ENCODE measurements at places on chromosomes 12 and 14.

DNA sequence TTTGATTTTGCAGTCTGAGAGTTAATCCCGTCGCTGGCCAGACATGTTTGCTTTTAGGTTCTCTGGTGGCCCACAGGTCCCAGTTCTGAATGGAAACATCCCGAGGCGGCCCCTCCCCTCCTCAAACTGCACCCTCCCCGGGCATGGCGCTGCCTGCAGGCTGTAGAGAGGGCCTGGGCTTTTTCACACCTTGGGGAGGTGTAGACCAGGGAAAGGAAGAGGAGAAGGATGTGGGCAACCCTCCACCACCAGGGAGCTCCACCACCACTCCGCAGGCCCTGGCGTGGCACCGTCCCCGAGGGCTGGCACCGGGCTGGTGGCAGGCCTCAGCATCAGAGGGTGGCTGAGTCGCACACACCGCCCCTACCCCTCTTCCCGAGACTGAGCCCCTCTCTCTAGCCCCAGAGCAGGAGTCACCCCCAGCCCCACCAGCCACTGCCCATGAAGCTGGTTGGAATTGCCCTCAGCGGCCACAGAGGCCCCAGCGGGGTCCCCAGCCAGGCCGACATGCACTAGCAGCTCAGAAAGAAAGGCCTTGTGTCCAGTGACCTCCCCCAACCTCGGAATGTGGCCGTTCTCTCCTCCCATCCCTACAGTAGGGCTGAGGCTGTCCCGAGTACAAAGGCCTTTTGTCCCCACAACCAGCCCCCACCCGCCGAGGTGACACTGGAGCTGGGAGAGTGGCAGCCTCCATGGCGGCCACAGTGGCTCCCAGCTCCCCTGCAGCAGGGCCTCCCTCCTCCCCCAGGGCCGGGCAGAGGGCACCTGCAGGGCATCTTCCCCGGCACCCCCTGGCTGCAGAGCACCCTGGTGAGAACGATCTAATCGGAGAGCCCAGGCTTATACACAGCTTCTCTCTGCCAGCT, 23.5 kb upstream of the INF2 start:
- peak; percentile 99 for DNase-seq

GRCh38 chr12:11152725-11153124, 18.3 kb upstream of the SMIM10L1 start:
- no peak for DNase-seq

GRCh38 chr12:12891080-12891880, at the start of gene GPRC5A:
Gene GPRC5A (plus strand): TSS chr12:12891562. CDS start chr12:12908250, 16,688 bp downstream.
- DNase-seq: peak; percentile 33

DNA sequence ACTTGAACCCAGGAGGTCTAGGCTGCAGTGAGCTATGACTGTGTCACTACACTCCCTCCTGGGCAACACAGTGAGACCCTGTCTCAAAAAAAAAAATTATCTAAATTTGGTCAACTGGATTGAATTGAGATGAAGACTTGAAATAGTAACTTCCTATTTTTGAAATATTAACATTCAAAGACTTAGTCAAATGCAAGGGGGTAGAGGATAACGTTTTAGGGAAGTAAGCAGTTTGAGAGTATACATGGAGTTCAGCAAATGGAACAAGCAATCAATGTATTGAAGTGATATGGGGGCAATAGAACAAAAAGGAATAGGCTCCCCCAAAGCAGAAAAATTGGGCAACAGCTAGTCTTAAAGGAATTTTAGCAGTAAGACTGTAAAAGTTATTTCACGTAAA, 4.6 kb upstream of the MFAP5 start:
- DNase-seq: no peak

DNA sequence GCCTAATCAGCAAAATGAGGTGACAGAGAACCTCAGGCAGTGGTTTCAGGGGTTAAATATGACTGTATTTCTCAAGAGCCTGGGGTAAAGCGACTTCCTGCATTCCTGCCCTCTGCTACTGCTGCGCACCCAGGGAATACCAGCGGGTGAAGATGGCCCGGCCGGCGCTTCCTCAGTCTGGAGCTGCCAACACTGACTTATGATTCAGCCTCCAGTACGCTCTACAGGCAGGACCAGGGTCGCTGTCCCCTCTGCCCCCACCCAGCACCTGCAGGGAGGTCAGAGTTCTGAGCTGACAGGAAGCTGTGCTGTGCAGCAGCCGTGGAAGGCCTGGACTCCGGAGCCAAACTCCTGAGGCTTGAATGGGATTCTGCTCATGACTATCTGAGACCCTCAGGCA, 127.9 kb downstream of the PIWIL1 start:
- DNase-seq: no peak

GRCh38 chr14:100303925-100304324, 2.3 kb downstream of the SLC25A29 start:
- DNase-seq: no peak

DNA sequence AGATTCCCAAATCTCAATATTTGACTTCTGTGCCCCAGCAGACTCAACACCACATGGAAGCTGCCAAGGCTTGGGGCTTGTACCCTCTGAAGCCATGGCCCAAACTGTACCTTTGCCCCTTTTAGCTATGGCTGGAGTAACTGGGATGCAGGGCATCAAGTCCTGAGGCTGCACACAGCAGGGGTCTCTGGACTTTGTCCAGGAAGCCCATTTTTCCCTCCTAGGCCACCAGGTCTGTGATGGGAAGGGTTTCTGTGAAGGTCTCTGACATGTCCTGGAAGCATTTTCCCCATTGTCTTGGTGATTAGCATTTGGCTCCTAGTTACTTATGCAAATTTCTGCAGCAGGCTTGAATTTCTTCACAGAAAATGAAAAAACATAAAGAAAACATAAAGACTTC, 762.3 kb downstream of the GALC start:
- no peak for DNase-seq

- no peak for DNase-seq
These were observed 38.5 kb upstream of the SLC6A15 start for GRCh38 chr12:84950971-84951546.

GRCh38 chr12:113997365-113997764, 31.2 kb upstream of the RBM19 start:
- DNase-seq: no peak

DNA sequence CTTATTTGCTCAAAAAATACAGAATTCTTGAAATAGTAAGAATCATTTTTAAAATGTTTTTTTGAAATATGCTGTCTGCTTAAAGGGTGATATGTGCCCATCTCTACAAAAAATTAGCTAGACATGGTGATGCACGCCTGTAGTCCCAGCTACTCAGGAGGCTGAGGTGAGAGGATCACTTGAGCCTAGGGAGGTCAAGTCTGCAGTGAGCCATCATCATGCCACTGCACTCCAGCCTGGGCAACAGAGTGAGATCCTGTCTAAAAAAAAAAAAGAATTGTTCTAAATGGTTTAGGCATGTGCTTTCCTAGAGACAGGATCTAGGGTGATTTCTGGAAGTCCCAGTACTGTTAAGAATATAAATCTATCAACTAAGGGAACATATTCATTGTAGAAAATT, 75.6 kb upstream of the HECTD1 start:
- DNase-seq: no peak

- no peak for DNase-seq
These were observed 34.8 kb upstream of the CLEC14A start for GRCh38 chr14:38290601-38291188.

GRCh38 chr12:110282956-110283817, 2.1 kb downstream of the ATP2A2 start:
- DNase-seq: no peak

DNA sequence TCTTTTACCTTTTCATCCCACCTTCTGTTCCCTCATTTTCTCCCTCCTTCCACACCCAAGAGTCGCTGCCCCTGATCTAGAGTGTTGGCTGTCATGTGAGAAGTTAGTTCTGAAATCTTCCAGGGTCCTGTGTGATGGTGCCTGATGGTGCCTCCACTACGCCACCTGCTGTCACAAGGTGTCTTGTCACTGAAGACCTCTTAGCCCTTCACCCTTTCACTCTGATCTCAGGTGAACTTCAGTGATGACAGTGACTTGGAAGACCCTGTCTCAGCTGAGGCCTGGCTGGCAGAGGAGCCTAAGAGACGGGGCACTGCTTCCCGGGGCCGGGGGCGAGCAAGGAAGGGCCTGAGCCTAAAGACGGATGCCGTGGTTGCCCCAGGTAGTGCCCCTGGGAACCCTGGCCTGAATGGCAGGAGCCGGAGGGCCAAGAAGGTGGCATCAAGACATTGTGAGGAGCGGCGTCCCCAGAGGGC, 7.6 kb upstream of the PFDN5 start:
- peak; percentile 48 for DNase-seq

GRCh38 chr12:119547001-119547400, 46.6 kb upstream of the TMEM233 start:
- no peak for DNase-seq

GRCh38 chr14:31078766-31079165, 52.6 kb upstream of the STRN3 start:
- DNase-seq: no peak

GRCh38 chr12:123269896-123270213, 1.8 kb downstream of the CDK2AP1 start:
- peak; percentile 66 for DNase-seq

- DNase-seq: no peak
These were observed 106.1 kb downstream of the RIMBP2 start for GRCh38 chr12:130609966-130610365.

DNA sequence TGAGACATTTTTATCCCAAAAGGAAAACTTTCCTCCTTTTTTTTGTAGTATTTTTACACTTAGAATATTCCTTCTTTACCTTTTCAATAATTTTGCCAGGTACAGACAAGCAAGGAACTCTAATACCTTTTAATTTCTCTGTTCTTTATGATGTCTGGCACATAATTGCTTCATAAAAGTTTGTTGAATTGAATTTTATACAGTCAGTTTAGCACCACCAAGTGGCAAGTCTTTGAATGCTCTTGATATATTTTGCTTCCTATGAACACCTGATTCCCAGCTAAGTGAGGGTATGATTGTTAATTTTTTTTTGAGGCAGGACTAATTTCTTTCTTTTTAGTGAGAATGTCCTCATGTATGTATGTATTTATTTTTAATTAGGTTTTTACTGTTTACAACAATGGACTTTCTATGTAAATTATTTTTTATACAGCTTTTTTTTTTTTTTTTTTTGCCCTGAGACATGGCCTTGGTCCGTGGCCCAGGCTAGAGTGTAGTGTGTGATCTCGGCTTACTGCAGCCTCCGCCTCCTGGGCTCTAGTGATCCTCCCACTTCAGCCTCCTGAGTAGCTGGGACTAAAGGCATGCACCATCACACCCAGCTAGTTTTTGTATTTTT, 6.9 kb downstream of the TBC1D15 start:
- DNase-seq: no peak

GRCh38 chr12:16618256-16618655, 12.3 kb upstream of the LMO3 start:
- DNase-seq: no peak

GRCh38 chr14:72742838-72743195, 151.1 kb downstream of the DPF3 start:
- no peak for DNase-seq

- no peak for DNase-seq
These were observed 8.1 kb upstream of the ALDH1L2 start for GRCh38 chr12:105092336-105092735.

DNA sequence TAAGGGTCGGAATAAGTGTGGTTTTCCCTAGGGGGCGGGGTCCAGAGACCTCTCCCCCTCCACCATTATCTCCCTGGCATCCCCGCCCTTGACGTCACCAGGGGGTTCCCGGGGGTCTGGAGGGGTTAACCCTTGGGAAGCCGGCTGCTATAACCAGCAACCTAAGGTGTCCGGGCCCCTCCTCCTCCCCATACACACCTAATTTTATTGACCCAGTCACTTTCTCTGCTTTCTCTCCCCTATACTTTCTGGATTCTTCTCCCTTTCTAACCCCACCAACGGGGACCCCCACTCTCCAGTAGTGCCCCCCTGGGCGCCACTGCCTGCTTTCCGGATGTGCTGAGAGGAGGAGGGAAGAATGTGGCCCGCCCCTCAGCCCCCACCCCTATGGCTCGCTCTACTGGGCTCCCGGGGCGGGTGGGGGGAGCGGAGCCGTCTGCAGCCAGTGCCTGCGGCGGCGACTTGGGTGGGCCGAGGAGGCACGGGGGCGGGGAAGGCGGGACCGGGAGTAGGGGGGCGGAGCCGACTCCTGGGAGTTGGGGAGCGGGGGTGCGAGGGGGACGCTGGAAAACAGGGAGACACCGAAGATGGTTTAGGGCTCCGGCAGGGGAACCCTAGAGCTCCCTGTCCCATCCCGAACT, 1.8 kb downstream of the GLI1 start:
- DNase-seq: peak; percentile 30

DNA sequence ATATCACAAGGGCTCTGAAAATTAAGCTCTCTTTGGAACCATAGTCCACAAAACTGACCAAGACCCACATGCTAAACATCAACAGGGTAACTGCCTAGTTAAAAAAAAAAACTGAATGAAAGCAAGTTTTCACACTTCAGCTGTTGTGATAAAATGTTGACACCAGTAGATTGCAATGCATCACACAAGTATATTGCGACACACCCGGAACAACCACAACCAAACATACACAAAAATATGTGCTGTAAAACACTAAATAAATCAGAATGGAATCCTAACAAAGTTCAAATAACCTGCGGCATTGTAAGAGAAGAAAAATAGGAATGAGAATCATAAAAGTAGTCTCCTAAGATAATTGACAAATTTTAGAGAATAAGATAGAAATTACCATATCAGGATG, 710.3 kb downstream of the AACS start:
- no peak for DNase-seq

All from globus pallidus (tissue), 1 donor.